Tibial nerve (tissue), 4 donors: ENCODE measurements at places on chromosomes 5 and 9. TPM values are rescaled to one million over a fixed set of nuclear protein-coding genes. Genes with fewer than 3 reads are reported as not detected.

- H3K4me3 ChIP-seq = no peak overlapping the region
- H3K4me1 ChIP-seq = no peaks in the 10 kb centered on the region
These were observed 135.1 kb downstream of the SLC25A46 start for GRCh38 chr5:110873773-110874437.

DNA sequence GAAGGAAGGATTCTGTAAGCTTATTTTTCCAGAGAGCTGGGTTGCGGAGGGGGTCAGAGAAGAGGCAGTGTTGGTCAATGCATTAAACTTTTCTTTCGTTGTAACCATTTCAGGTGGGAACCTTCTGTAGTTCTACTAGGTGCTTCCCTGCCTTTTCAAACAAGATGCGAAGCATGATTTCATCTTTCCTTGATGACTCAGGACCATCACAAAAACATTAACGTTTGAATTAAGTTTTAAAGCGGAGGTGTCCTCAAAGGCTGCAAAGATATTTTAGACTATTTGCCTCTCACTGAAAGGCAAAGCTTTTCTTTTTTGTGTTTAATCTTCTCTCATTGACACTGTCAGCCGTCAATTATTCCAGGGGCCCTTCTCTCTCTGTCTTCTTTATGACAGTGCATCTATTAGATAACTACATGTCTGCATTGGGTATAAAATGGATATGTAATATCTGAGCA, 26.3 kb upstream of the FAT2 start:
- H3K36me3 ChIP-seq = no peaks in the 10 kb centered on the region
- H3K4me1 ChIP-seq = no peaks in the 10 kb centered on the region
- no peaks in the 10 kb centered on the region for H3K27me3 ChIP-seq
- DNase-seq = no peak
- no peak overlapping the region for H3K4me3 ChIP-seq
- H3K27ac ChIP-seq = no peak overlapping the region

DNA sequence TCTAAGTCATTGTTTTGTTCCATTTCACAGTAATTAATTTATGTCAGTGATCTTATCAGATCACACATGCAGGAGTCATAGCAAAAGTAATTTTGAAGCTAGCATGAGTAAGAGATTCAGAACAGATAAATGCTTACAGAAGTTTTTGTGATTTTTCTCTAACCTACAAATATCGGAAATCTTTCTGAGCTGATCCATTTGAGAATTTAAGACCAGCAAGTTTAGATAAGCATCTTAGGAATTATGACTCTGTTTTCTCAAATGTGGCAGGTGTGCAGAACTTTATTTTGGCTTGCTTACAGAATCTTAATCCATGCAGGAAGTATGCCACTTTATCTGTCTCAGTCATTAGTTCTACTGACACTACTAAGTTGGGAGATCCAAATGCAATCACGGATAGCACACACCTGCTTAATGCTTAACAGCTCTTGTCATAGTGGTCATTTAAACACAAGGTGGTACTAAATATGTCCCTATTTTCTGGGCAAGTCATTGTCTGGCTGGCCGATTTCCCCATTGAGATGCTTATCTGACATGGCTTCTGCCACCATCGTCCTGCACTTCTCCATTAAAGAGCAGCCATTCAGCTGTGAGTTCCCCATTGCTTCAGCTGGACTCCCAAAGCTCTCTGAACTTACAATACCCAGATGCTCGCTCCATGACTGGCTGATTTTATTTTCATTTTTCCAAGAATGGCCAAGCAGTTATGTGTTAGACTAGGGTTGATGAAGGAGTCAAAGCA, 305.4 kb upstream of the NUDT12 start:
- H3K27me3 ChIP-seq = no peaks in the 10 kb centered on the region

GRCh38 chr5:166719991-166720390, 1571.5 kb upstream of the WWC1 start:
- no peaks in the 10 kb centered on the region for H3K27me3 ChIP-seq
- no peak overlapping the region for H3K27ac ChIP-seq

DNA sequence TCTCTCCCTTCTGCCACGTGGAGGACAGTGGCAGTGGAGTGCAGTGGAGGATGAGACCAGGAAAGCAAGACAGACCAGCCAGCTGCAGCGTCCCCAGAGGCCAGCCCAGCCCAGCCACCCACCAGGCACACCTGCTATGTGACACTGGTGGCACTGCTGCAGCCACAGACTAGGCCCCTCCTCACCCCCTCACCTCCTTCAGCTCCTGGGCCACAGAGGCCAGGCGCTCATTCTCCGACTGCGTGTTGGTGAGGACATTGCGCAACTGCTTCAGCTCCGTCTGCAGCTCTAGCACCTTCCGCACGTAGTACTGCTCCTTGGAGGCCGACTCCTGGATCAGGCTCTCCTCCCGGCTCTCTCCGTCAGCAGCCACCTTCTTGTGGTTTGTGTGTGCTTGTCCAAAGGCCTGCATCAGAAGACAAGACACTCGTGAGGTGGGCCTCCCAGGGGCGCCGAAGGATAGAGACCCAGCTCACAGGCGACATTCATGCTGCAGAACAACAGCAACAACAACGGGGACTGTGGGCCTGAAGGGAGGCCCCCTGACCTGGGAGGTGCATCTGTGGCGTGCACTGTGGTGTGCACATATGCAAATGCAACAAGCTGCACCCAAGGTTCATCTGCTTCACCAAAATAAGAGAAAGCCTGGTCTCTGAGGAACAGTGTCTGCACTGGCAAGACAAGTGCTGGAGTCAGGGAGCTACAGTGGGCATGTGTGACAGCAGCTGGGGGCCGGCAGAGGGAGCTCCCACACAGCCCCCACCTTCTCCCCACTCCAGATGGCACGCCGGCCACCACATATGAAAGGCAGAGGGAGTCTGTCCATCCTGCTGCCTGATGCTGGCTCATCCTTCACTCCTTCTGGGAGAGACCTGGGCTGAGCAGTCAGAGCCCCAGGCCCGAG, 35.5 kb downstream of the BICD2 start:
- H3K4me1 ChIP-seq = peaks cover 30% of the 10 kb centered on the region
- no peak overlapping the region for H3K4me3 ChIP-seq
- no peak overlapping the region for H3K27ac ChIP-seq

DNA sequence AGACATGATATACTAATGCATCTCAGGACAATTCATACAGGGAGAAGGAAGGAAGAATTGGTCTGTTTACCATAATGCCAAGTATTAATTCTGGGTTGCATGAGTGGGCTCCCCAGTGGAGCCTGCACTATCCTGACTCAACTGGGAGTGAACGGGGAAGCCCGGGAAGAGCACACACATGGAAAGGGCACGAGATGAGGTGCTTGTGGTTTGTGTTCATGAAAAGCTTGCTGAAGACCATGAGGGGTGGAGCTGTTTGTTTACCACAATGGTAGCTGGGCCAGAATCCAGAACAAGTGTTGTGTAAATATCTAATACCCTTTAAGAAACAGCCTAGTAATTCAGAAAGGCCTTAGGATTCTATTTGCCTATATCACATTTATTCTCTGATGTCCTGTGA, 44.6 kb downstream of the POC5 start:
- no peak overlapping the region for H3K27ac ChIP-seq
- no peaks in the 10 kb centered on the region for H3K36me3 ChIP-seq
- no peaks in the 10 kb centered on the region for H3K4me1 ChIP-seq

- H3K4me1 ChIP-seq = no peaks in the 10 kb centered on the region
- no peaks in the 10 kb centered on the region for H3K27me3 ChIP-seq
- no peak for DNase-seq
- H3K4me3 ChIP-seq = no peak overlapping the region
- H3K36me3 ChIP-seq = no peaks in the 10 kb centered on the region
These were observed 28.3 kb upstream of the NIPAL4 start for GRCh38 chr5:157431544-157432200.

DNA sequence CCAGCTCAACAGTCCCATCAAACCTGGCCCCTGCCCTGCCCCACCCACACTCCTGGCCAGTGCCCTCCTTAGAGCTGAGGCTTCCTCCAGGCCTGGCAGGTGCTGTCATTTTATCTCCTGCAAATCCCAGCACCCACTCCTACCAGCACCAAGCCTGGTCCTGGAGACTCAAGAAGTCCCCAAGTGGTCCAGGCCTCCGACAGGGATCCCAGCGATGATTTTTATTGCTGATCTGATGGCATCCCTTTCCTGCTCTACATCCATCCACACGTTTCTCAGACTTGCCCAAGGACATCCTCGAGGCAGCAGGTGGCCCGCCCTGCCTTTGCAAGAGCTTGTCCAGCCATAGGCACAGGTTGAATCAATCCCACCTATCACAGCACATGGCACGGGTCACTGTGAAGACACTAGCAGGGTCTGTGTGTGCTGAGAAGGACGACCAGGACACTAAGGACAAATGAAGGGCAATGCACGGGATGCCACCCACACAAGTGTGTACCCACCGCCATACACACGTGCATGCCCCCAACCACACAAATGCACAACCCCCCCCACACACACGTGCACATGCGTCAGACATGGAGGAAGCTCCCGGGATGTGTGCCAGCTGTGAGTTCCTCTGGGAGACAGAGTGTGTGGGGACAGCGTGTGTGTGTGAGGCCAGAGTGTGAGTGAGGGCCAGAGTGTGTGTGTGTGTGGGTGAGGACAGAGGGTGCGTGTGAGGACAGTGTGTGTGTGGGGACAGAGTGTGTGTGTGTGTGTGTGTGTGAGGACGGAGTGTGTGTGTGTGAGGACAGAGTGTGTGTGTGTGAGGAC, 62.4 kb upstream of the UBAC1 start:
- H3K27ac ChIP-seq = peak overlapping the region; percentile 71
- H3K4me3 ChIP-seq = no peak overlapping the region
- H3K4me1 ChIP-seq = peaks cover 64% of the 10 kb centered on the region
- H3K27me3 ChIP-seq = no peaks in the 10 kb centered on the region

DNA sequence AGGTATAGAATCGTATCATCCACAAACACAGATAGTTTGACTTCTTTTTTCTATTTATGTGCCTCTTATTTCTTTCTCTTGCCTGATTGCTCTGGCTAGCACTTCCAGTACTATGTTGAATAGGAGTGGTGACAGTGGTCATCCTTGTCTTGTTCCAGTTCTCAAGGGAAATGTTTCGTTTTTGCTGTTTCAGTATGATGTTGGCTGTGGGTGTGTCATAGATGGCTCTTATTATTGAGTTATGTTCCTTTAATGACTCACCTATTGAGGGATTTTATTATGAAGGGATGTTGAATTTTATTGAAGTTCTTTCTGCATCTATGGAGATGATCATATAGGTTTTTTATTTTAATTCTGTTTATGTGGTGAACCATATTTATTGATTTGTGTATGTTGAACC, 70.3 kb downstream of the ENC1 start:
- no peaks in the 10 kb centered on the region for H3K27me3 ChIP-seq
- no peak overlapping the region for H3K27ac ChIP-seq
- H3K36me3 ChIP-seq = no peaks in the 10 kb centered on the region

- no peak overlapping the region for H3K4me3 ChIP-seq
- DNase-seq = no peak
- no peak overlapping the region for H3K27ac ChIP-seq
- H3K36me3 ChIP-seq = no peaks in the 10 kb centered on the region
- peaks cover 11% of the 10 kb centered on the region for H3K4me1 ChIP-seq
These were observed 2.0 kb upstream of the GARNL3 start for GRCh38 chr9:127262602-127263001.

GRCh38 chr5:112758676-112759075, 21.0 kb downstream of the APC start:
- H3K27ac ChIP-seq = no peak overlapping the region
- no peak for DNase-seq
- no peak overlapping the region for H3K4me3 ChIP-seq

- no peak for DNase-seq
- no peak overlapping the region for H3K4me3 ChIP-seq
- no peak overlapping the region for H3K27ac ChIP-seq
- H3K36me3 ChIP-seq = no peaks in the 10 kb centered on the region
- no peaks in the 10 kb centered on the region for H3K27me3 ChIP-seq
- no peaks in the 10 kb centered on the region for H3K4me1 ChIP-seq
These were observed 374.7 kb upstream of the GRIN3A start for GRCh38 chr9:102113191-102113590.

DNA sequence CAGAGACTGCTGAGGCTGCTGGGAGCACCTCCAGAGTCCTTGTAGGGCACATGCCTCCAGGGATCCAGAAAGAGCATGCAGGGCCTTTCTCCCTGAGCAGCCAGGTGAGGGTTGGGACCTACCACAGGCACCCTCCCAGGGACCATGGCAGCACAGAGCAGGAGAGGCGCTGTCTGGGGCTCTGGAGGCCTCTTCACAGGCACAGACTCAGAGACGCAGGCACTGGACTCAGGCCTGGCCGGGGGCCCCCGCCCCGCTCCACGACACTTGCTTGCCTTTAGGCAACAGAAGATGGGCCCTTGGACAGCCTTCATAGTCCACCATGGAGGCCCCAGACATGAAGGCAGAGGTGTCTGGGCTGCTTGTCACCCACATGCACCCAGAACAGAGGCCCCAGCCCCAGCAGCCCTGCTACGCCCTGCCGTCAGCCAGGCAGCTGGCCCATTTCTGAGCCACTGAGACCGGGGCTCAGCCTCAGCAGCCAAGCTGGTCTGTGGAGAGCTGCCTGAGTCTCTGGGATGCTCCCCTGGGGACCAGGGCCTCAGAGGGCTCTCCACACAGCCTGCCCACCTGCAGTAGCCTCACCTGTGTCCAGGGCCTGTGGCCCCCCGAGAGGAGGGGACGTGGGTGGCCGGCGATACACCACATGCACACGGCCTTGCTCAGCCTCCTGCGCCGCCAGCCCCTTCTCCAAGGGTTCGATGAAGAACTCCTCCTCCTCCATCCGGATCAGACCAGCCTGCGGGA, 72.8 kb downstream of the ADAMTS2 start:
- no peaks in the 10 kb centered on the region for H3K27me3 ChIP-seq
- H3K4me3 ChIP-seq = no peak overlapping the region
- no peak for DNase-seq
- H3K36me3 ChIP-seq = no peaks in the 10 kb centered on the region

- no peak overlapping the region for H3K27ac ChIP-seq
- peaks cover 3% of the 10 kb centered on the region for H3K4me1 ChIP-seq
- no peaks in the 10 kb centered on the region for H3K36me3 ChIP-seq
These were observed 37.4 kb downstream of the CPEB4 start for GRCh38 chr5:173925449-173926071.

DNA sequence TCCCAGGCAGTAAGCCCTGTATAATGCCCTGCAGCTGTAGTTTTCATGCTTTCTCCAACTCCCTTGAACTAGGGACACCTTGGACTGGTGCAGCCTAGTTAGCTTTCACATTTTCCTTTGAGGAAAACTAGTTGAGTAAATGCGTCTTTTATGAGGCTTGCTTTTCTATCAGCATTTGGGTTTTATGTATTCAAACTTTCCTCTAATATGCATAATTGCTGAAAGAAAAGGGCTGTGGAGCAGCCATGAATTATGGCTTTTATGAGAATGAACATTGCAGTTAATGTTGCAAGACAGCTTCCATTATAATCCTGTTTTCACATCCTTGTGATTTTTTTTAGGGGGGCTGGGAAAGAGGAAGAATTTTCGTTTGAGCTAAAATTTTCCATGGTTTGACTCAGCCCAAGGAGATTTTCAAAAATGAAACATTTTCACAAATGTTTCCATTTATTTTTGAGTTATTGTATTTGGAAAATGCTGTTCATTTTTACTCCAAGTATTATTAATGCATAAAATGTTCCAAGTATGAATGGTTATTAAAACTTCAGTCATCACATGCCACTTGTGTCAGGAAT, 57.9 kb upstream of the PPP3R2 start:
- no peaks in the 10 kb centered on the region for H3K4me1 ChIP-seq
- H3K36me3 ChIP-seq = no peaks in the 10 kb centered on the region
- H3K27ac ChIP-seq = no peak overlapping the region
- H3K4me3 ChIP-seq = no peak overlapping the region

Gene UGT3A2
- total RNA-seq = not detected

Gene OLFM1
- total RNA-seq = 36.0 TPM

Gene TEK
- total RNA-seq = 9.8 TPM

Gene CTNND2
- total RNA-seq = 1.5 TPM

Gene TAF11L6
- not detected for total RNA-seq

Gene MRNIP
- 48.5 TPM for total RNA-seq

Gene INSL4
- not detected for total RNA-seq

Gene TIMD4
- not detected for total RNA-seq

Gene FBP1
- 6.9 TPM for total RNA-seq

Gene SAXO1
- total RNA-seq = 1.0 TPM

Gene CFAP90
- total RNA-seq = not detected

Gene LCN1
- not detected for total RNA-seq

Gene PCDHGA2
- 12.8 TPM for total RNA-seq

Gene TMOD1
- 33.5 TPM for total RNA-seq

Gene PLPPR1
- total RNA-seq = 3.3 TPM
